ENCODE measurements at places on chromosomes 2 and 18.
A peak's percentile ranks its signal among the peaks of the same experiment; 100 is the strongest.

- DNase-seq: no peak
Observed at GRCh38 chr2:82735336-82735735, 1723.7 kb downstream of the SUCLG1 start.

- no peak for DNase-seq
Observed at GRCh38 chr2:106540886-106541285, 53.7 kb downstream of the CD8B2 start.

DNA sequence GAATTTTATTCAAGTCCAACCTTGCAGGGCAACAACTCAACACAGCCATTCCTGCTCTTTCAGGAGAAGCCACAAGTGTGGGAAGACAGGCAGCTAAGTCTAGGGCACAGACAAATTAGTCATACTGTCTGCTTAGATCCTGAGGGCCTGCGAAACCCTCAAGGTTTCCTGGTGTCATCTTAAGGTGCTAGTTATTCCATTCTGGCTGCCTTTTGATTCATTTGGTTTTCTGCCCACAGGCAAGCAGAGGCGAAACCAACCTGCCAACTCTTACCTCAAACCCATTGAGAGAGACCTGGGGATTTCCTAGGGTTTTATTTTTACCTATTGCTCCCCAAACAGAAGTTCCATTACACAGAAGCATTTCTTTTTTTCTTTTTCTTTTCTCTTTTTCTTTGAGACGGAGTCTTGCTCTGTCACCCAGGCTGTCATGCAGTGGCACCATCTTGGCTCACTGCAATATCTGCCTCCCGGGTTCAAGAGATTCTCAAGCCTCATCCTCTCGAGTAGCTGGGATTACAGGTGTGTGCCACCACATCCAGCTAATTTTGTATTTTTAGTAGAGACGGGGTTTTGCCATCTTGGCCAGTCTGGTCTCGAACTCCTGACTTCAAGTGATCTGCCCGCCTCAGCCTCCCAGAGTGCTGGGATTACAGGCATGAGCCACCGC, 23.7 kb upstream of the SCYGR1 start:
- DNase-seq: no peak

DNA sequence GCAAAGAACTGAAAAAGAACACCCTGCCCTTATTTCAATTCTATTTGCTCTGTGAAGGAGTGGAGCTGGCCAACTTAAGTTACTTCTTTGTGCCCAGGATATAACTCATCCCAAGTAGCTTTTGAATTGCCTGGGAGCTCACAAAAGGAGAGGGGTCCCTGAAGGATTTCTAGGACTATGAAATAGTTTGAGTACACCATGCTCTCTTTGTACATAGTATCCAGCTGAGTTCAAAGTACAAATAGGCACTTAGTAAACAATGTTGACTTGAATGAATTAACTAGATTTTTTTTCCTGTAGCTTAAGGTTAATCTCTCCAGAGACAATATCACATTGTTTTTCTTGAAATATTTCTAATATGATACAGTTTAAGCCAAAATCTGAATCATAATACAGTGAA, 47.7 kb downstream of the ZC3H15 start:
- no peak for DNase-seq

GRCh38 chr2:25369439-25369838, 27.7 kb upstream of the DNMT3A start:
- DNase-seq: peak; percentile 4

DNA sequence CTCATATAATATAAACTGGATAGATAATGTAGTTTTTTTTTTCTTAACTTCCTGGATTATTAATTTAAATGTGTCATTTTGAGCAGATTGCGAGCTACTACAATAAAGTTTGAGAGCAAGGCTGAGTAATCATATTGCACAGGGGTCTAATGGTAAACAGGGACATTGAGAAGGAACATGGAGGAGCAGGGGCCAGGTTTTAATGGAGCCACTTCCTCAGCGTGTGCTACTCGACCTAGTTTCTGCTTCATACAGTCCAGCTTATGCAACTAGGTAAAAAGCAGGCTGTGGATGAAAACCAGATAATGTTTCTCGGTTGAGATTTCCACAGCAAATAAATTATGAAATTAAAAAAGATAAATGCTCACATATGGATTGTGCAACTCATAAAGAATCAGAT, 1915.7 kb upstream of the CELF4 start:
- DNase-seq: no peak

DNA sequence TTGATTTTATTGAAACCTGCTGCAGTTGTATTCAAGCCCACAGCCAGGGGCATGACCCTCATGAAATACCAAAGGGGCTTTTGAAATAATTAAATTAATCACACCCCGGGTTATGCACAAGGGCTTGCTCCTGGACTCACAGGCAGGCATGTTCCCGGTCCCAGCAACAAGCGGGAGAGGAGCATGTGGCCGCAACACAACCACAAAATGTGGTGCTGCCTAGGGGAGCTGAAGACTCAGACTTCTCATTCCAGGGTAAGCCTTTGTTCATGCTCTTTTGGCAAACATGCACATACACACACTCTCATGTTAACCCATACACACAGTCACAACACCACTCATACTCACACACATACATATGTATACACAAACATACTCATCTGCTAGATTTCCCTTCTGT, 233.7 kb upstream of the SMAD2 start:
- DNase-seq: no peak

GRCh38 chr2:230879271-230879882, 14.6 kb downstream of the ITM2C start:
- DNase-seq: no peak

GRCh38 chr2:241121008-241121407, 18.9 kb upstream of the MTERF4 start:
- DNase-seq: no peak

GRCh38 chr2:192197357-192197756, 2.6 kb upstream of the TMEFF2 start:
- no peak for DNase-seq

GRCh38 chr18:48293954-48294898, 115.0 kb downstream of the ZBTB7C start:
- DNase-seq: peak; percentile 69

- no peak for DNase-seq
Observed at GRCh38 chr18:59033974-59034373, 105.7 kb upstream of the SEC11C start.

- no peak for DNase-seq
Observed at GRCh38 chr2:58098254-58099095, 51.9 kb downstream of the VRK2 start.

GRCh38 chr18:44943311-44943881, 262.7 kb downstream of the SETBP1 start:
- DNase-seq: no peak

DNA sequence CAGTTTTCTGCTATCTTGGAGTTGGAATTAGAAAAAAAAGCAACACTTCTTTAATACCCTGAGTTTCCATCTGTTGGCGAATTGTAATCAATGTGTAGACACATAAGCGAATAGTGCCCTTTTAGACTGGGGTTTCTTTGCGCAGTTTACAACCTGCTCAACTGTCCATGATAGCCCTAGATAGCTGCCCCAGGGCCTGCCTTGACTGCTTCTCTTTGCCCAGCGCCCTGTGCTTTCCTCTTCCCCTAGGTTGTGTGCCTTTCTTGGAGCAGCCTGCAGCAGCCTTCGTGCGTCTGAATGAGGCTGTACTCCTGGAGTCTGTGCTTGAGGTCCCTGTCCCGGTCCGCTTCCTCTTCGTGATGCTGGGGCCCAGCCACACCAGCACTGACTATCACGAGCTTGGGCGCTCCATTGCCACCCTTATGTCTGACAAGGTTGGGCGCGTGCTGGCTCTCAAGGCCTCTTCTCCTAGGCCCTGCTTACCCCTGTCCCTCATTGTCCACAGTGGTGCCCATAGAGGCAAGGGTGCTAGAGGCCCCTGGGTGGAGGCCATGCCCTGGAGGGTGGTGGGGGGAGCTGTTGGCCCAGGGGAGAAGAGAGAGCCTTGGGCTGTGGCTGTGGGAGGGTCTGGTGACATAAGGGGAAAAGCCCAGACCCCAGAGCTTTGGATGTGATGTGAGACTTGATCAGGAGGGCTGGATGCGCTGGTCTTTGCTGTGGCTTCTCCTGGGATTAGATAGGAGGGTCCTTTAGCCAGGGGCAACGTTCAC, 6.9 kb downstream of the SLC4A3 start:
- DNase-seq: no peak

GRCh38 chr2:200318940-200319435, 12.5 kb downstream of the SPATS2L start:
- DNase-seq: no peak

DNA sequence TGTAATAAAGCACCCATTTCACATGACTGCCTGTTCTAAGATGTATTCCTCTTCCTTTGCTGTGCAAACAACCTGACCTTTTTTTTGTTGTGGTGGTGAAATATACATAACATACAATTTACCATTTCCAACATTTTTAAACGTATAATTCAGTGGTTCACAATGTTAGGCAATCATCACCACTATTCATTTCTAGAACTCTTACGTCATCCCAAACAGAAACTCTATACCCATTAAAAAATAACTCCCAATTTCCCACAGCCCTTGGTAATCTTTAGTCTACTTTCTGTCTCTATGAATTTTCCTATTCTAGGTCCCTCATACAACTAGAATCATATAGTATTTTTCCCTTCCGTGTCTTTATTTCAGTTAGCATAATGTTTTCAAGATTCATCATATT, 36.7 kb downstream of the RND3 start:
- DNase-seq: no peak

- DNase-seq: no peak
Observed at GRCh38 chr2:169796441-169796840, 2.2 kb upstream of the SSB start.

DNA sequence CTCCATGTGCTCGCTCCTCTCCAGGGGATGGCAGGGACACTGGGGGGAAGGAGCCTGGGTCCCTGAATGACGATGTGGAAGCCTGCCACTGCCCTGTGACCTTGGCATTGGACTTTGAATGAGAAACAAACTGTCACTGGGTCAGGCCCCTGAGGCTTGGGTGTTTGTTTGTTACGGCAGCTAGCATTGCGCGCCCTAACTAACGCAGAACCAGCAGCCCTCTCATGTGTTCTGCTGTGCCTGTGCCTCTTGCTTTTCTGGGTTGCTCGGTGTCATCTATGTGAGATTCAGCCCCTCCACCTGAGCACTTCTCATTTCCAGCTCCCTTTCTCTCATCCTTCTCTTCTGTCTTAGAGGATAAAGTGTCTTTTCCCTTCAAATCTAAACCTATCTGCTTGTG, 23.6 kb upstream of the INHBB start:
- no peak for DNase-seq

GRCh38 chr2:162967811-162968210, 129.2 kb upstream of the KCNH7 start:
- no peak for DNase-seq
